Stimulated activated CD4-positive, alpha-beta T cell treated with anti-CD3 and anti-CD28 coated beads, Interleukin-12 subunit alpha, Interleukin-12 subunit beta, amount 100 ng/mL, for 24 hours (primary cell): ENCODE measurements at places on chromosomes 12 and 14.

GRCh38 chr12:100913872-100914592 is 119.5 kb downstream of the ANO4 start:
- DNase-seq: no peak

DNA sequence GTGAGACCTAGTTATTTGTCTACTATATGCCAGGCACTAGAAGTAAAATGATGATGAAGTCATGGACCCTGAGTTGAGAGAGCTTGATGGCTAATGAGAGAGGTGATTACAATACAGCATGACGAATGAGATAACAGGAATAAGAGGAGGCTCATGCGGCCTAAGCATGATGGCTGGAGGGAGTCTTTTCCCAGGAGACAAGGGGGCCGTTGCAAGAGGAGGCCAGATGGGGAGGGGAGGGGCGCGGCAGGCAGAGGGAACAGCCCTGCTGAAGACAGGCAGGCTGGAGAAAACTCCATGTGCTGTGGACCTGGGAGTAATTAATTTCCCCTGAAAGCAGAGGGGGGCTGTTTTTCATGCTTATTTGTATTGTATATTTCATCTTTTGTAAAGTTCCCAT is 144.7 kb upstream of the RFLNA start:
- no peak for DNase-seq

- no peak for DNase-seq
These were observed 228.6 kb downstream of the DACT1 start for GRCh38 chr14:58866391-58866790.

DNA sequence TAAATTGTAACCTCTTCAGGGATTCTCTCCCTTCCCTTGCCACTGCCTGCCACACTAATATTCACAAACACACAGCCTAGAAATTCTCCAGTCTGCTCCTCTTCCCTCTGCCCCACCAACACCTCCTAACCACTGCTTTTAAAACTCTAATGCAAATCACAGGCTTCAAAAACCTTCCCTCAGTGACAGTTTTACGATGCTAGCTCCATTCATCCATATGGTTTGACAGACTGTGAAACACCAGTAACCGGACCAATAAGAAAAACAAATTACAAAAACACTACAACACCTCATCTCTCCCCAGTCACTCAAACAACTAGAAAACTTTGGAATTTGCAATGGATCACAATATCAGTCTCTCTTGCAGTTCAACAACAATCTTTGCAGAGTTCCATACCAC is 5.7 kb downstream of the DPF3 start:
- no peak for DNase-seq

GRCh38 chr12:48151103-48151771 is 6.1 kb downstream of the ASB8 start:
- DNase-seq: no peak

DNA sequence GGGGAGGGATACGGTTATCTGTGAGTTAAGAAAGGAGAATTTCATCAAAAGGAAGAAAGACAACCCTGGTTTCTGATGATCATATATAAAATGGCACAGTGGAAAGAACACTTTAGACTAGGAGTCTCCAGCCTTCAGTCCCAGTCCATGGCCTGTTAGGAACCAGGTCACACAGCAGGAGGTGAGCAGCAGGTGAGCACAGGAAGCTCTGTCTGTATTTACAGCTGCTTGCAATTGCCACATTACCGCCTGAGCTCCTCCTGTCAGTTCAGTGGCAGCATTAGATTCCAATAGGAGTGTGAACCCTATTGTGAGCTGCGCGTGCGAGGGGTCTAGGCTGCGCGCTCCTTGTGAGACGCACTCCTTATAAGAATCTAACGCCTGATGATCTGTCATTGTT is 137.9 kb downstream of the BTG1 start:
- DNase-seq: no peak

DNA sequence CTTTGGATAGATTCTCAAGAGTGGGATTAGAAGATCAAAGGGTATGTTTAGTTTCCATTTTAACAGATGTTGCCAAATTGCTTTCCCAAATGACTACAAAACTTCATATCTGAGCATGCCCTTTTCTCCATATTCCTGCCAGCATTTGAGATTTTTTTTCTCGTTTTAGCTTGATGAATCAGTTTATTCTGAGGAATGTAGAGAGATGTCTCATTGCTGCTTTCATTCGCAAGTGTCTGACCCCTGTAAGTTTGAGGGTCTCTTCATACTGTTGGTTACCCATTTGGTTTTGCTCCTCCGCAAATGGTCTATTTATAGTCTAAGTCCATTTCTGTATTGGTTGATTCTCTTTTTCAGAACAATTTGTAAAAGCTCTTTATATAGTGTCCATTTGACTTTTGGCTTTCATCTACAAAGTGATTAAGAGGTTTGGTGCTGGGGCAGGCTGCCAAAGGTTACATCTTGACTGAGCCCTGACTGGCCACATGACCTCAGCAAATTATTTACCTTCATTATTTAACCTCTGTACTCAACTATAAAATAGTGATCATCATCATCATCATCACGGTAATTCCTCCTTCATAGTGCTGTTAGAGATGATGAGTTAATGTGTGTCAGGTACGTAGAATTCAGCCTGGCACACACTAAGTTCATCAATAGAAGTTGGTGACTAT is 33.6 kb downstream of the HCAR2 start:
- DNase-seq: no peak

- DNase-seq: no peak
These were observed 248.7 kb upstream of the PELI2 start for GRCh38 chr14:55869397-55870049.

DNA sequence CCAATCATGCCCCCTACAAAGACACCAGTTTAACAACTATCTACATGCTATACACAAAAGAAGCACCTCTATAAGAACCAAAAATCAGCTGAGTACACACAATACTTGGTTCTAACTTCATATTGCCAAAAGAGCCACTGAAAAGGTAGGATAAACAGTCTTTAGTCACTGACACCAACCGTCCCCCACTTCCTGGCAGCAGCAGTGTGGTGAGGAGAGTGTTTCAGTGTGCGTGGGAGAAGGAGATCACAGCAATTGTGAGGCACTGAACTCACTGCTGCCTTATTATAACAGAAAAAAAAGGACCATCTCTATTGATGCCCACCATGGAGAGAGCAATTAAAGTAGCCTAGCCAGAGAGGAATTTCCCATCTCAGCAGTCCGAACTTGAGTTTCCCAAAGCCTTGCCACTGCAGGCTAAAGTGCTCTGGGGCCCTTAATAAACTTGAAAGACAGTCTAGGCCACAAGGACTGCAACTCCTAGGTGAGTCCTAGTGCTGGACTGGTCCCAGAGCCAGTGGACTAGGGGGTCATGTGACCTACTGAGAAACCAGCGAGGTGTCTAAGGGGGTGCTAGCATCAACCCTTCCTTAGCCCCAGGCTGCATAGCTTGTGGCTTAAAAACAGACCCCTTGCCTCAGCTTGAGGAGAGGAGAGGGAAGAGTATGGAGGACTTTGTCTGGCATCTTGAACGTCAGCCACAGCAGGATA is 37.1 kb upstream of the LMNTD1 start:
- DNase-seq: peak; percentile 21

GRCh38 chr12:105084251-105085250 is at the start of gene ALDH1L2:
ALDH1L2 (minus strand) TSS chr12:105084458; CDS start chr12:105084436, 22 bp downstream.
- peak; percentile 8 for DNase-seq

- no peak for DNase-seq
These were observed 2.1 kb upstream of the B4GALNT3 start for GRCh38 chr12:457676-458075.

DNA sequence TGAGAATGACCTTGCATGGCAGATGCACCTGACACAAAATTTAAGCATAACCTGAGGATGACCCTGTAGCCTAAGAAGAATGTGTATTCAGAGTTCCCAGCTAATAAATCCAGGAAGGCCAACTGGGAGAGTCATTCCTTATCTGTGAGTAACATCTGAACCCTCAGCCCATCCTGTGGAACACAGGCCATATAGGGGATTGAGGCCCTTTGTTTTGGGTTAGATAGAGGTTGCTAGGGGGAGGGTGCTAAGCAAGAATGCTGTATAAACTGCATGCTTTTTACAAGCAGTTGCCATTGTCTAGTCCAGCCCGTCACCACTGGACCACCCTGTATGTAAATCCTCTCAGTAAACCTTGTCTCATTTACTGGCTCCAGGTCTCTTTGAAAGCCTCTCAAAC is 77.0 kb downstream of the BICD1 start:
- no peak for DNase-seq

DNA sequence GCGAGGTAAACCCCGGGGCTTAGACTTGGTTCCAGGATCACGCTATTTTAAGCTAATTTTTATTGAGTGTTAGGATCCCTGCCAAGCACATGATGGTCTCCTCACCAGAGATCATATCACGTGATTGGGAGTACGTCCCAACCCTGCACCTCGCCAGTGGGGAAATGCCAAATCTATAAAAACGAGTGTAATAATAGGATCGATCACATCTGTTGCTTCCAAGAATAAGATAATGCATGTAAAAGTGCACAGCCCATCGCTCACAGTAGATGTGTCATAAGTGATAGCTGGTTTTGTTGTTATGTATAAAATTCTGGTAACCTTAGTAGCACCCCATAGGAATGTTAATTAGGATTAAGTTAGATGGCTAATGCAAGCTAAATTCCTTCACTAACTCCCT is 581.0 kb upstream of the TMEM132C start:
- DNase-seq: no peak
